Kasumi-1 (cell line): ENCODE measurements at places on chromosomes 16 and 17.

DNA sequence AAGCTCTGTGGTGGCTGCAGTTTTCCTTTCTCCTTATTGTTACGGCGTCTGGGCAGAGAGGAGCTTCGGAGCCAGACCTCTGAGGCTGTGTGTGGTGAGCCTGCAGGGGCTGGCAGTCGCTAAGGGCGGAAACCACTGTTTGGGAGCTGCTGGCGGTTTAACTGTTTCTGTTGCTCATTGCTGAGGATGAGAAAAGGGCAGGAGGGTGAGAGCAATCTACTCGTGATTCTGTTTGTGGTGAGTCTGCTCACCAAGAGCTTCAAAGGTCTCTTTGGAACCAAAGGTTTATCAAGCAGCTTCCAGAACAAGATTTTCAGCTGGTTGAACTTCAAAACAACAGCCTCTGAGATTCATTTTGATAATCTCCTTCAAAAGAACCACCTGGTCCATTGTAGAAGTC lies 143.9 kb downstream of the ANKFN1 start:
- DNase-seq, result peak; percentile 93

DNA sequence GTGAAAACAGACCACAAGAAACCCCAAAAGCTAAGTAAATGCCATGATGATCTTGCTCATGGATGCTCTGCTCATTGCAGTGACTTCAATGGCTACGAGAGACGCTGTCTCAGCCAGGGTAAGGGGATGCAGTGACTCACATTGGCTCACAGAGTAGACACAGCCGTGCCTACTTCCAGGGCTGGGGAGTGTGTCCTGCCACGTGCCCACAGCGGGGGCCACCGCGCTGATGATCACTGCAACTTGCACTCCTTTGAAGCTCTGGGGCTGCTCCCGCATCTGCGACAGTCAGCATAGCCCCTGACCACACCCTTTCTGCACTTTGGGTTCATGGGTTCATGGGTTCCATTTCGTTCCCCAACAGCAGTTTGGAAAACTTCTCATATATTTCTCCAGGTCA lies 231.4 kb upstream of the RPL38 start:
- DNase-seq, result no peak

DNA sequence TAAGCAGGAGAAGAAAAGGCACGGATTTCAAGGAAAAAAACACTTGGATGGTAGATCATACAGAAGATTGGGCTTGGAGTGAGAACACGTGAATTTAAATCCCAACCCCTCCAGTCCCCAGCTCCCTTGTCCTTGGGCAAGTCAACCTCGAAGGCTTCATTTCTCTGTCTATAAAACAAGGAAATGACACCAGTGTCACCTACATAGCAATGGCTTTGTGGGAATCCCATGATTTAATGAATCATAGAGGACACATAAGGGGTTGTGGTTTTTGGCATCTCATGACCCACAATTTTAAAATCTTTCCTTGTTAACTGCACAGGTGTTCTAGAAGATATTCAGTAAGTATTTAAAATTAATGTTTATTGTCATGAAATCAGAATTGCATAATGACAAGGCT lies 8.2 kb upstream of the CCL2 start:
- DNase-seq, result no peak

DNA sequence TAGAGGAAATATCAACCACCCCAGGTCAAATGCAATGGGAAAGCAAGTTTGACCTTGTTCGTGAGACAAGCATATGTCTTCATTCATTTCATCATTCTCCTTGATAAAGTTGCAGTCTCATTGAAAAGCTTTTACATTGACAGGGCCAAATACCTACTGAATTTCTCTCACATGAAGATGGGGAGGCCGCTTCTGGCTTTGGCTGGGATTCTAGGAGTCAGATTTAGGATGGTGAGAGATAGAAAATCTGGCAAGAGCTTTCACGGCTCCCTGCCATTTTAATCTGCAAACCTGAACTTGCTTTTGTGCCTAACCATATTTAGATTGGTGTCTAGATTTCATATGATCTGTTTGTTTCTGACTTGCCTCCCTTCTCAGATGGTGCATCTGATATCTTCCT lies 88.0 kb downstream of the TMEM100 start:
- DNase-seq, result no peak

- DNase-seq, result no peak
Observed at GRCh38 chr17:79114458-79115301, 40.1 kb downstream of the ENGASE start.

DNA sequence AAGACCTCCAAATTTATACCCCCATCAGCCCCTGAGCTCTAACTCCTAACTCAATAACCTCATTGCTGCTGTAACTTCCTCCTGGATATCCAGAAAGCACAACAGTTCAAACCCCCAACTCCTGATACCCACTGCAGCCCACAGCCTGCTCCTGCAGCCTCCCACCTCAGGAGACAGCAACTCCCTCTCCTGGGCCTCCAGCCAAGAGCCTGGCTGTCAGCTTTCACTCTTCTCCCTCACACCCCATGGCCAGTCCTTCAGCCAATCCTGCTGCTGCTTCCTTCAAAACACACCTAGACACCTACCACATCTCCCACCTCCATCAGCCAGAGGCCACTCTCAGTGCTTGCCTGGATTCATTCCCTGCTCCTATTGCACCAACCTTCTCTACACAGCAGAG lies 5.4 kb downstream of the GINS2 start:
- DNase-seq, result no peak

DNA sequence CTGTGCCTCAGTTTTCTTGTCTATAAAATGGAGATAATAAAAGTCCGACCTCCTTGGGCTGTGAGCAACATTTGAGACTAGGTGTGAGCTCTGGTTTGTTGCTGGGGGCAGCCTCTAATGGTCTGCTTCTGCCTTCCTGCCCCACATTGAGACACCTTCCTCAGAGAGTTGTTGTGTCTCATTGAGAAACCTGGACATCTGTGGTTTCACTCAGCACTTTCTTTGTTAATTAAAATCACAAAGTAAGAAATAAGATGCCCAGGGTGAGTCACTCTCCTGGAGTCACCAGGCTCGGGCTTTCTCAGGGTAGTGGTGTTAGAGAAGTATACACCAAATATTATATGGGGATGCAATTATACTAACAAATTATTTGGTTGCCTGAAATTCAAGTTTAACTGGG lies 389.2 kb upstream of the SALL1 start:
- no peak for DNase-seq

- DNase-seq, result no peak
Observed at GRCh38 chr17:44281570-44281969, 13.6 kb upstream of the SLC4A1 start.

- DNase-seq, result no peak
Observed at GRCh38 chr16:79823639-79824038, 223.1 kb upstream of the MAF start.

- DNase-seq, result no peak
Observed at GRCh38 chr16:11177578-11178160, 78.3 kb downstream of the SOCS1 start.

DNA sequence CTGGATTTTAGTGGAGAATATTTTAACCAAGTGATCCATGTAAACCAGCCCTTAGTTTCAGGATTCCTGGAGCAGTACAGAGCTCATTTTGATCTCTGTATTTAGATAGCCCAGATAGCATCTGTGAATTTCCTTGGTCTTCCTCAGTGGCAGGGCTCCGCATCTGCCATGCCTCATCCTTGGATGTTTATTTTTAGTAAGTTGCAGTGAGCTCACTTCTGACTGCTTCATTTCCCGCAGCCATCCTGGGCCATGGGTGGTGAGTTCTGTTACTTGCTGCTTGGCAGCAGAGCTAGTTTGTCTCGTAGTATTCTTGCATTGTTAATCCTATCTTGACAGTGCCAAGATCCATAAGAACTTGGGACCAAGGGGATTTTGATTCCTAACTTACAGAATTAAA lies 33.7 kb downstream of the IST1 start:
- no peak for DNase-seq

DNA sequence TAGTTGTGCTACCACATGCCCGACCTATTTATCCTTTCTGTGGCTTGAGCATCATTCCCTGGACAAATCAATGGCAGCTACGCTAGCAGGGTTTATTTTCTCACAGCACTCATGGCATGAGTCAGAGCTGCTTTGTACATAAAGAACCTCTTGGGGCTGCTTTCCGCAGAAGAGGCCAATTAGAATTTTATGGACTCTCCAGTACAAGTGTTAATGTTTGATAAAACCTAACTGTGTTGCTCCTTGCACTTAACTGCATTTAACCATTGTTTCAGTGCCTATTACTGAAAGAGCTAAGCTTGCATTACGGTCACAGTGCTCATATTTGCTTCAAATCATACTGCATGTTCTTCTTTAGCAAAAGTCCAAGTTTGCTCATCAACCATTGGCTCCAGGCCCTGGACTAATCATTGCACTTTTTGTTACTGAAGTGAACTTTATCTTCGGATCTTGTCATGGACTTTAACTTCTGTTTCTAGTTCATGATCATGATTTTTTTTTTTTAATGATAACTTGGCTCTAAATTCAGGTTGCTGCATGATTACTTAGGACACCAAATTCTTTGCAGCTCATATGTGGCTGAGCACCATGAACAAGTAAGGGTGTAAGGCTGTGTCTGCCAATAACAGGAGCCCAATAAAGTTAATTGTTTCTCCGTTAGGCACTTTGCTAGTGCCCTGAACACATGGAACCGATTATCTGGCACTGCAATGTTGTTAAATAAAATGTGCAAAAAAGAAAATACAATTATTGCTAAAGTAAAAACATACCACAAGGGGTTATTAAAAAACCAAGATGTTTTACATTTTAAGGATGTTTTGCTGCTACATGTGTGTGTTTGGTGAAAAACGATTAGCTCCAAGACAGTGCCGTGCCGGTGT lies 492.2 kb downstream of the KCNJ2 start:
- DNase-seq, result no peak

- no peak for DNase-seq
Observed at GRCh38 chr16:28285649-28286048, 6.7 kb upstream of the SBK1 start.

GRCh38 chr17:54795046-54795445 lies 105.6 kb upstream of the TOM1L1 start:
- DNase-seq, result no peak

DNA sequence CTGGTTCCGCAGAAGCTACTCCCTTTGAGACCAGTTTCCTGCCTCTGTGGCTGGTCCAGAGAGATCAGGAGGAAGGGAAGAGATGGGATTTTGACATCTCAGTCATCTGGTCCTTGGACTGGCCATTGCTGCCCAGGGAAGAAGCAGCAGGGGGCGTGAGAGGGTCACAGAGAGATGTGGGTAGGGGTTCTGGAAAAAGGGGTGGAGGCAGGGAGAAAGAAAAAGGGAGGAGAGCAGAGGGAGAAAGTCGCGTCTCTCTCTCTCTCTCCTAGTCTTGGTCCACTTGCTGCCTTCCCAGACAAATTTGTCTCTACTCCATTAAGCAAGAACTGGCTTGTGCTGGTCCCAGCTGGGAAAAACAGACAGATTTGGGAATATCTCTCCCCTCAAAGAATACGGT lies 4.4 kb downstream of the SHBG start:
- DNase-seq, result no peak

DNA sequence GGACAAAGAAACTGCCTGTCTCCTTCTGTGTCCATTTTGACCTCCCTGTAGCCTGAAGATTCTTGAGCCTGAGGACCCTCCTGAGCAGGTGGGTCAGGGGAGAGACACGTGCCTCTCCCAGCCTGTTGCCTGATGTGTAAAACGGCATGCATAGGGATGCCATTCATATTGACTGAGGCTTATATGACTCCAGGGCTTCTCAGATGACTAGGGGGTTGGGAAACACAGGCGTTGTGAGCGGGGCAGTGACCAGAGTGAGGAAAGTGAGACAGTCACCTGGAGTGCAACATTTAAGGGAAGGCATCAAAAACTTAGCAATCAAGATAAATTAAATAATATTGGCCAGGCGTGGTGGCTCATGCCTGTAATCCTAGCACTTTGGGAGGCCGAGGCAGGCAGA lies 5.1 kb upstream of the SLC16A5 start:
- no peak for DNase-seq

DNA sequence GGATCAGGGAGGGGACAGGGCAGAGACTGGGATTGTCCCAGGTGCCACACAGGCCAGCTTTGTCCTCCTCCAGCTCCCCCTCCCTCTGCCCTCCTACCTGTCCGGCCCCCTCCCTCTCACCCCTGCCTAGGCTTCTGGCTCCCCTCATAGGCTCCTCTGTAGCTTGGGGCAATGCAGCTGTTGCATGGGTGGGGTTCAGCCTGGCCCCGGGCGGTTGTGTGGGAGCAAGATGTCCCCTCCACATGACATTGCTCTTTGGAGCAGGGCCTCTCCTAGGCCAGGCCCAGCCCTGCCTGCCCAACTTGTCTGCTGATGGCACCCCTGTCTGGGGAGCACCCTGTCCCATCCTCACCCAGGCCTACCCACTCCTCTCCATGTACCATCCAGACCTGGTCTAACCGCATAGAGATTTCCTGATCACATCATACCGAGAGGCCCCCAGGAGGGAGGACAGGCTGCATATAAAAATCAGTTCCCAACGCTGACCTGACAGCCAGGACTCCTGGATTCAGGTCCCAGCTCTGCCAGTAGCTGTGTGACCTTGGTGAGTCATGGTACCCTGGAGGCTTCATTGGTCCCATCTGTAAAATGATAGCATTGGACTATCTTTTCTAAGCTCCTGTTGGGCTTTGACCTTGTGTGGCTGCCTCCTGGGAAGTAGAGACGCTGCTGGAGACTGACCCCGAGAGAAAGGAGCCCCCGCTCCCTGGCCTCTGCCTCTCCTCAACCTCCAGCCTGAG lies 48.8 kb upstream of the DLX4 start:
- DNase-seq, result no peak

GRCh38 chr16:69260019-69260418 lies 51.1 kb upstream of the VPS4A start:
- DNase-seq, result no peak

DNA sequence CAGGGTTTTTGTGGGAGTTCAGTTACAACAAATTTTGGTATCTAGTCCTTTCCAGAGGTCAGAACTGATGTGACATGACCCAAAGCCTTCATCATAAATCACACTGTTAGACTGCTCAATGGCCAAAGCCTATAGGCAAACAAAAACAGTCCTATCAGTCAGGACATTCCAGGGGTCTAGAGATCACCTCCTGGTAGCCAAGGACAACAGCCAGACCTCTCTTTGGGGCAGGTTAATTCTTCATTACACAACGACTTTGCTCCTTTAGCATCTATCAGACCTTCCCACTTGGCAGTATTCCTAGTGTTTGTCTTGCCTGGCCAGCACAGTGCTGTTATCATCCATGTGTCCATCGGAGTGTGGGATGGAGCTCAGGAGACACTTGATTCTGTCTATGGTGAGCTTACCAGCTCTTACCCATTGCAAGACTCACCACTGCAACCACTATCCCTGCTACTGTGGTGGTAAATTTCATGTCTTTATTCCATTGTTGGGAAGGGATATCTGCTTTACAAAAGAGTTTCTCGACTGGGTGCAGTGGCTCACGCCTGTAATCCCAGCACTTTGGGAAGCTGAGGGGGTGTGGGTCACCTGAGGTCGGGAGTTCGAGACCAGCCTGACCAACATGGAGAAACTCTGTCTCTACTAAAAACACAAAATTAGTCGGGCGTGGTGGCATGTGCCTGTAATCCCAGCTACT lies 95.5 kb upstream of the DHX40 start:
- DNase-seq, result no peak

GRCh38 chr16:80273635-80274538 lies 266.9 kb upstream of the DYNLRB2 start:
- no peak for DNase-seq
